Sigmoid colon (tissue), 7 donors: ENCODE measurements at places on chromosomes 16 and 17. TPM values are rescaled to one million over a fixed set of nuclear protein-coding genes. Genes with fewer than 3 reads are reported as not detected.
A peak's percentile ranks its signal among the peaks of the same experiment; 100 is the strongest.

The C17orf113 gene
- polyA plus RNA-seq = 0.60 TPM

The TERB1 gene
- polyA plus RNA-seq = not detected

DNA sequence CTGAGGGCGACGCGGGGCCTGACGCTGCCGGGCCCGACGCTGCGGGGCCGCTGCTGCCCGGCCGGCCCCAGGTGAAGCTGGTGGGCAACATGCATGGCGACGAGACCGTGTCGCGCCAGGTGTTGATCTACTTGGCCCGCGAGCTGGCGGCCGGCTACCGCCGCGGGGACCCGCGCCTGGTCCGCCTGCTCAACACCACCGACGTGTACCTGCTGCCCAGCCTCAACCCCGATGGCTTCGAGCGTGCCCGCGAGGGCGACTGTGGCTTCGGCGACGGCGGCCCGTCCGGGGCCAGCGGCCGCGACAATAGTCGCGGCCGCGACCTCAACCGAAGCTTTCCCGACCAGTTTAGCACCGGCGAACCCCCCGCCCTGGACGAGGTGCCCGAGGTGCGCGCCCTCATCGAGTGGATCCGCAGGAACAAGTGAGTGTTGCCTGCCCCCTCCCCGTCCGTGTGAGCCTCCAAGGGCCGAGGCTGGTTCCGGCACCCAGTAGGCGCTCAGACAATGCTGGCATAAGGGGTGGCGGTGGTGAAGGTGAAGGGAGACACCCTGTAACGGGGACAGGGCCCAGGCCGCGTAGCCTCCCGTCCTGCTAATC is 676 bp downstream of the CPD start:
- H3K27me3 ChIP-seq = no peaks in the 10 kb centered on the region
- peaks cover 41% of the 10 kb centered on the region for H3K4me1 ChIP-seq
- H3K36me3 ChIP-seq = no peaks in the 10 kb centered on the region
- peak overlapping the region; percentile 94 for H3K27ac ChIP-seq
- peak; percentile 70 for DNase-seq

- DNase-seq = no peak
- peak overlapping the region; percentile 1 for H3K4me3 ChIP-seq
- peaks cover 21% of the 10 kb centered on the region for H3K27me3 ChIP-seq
- no peaks in the 10 kb centered on the region for H3K4me1 ChIP-seq
These were observed 9.4 kb downstream of the CYGB start for GRCh38 chr17:76528156-76528527.

DNA sequence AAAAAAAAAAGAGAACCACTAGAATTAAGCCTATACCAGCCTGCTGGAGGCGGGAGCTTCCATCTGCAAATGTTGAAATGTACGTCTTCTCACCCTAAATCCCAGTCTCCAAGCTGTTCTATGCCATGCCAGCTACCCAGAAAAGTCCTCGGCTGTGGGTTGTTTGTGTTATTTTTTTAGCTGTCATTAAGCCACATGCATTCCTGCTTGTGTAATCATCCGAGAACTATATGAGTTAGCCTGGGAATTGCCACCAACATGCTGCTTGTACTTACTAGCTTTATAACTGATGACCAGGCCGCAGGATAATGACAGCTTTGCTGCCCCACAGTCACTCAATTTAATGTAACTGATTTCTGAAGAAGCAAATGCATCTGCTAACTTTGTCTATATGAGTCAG is 313.9 kb upstream of the SALL1 start:
- no peaks in the 10 kb centered on the region for H3K27me3 ChIP-seq

GRCh38 chr17:10025976-10026901 is 121.2 kb upstream of the RCVRN start:
- peaks cover 18% of the 10 kb centered on the region for H3K4me1 ChIP-seq
- no peak overlapping the region for H3K27ac ChIP-seq
- H3K36me3 ChIP-seq = no peaks in the 10 kb centered on the region
- no peaks in the 10 kb centered on the region for H3K27me3 ChIP-seq
- no peak for DNase-seq

The TEKT1 gene
- polyA plus RNA-seq = not detected

GRCh38 chr17:38568845-38569510 is 36.8 kb downstream of the SRCIN1 start:
- no peak for DNase-seq
- H3K4me1 ChIP-seq = no peaks in the 10 kb centered on the region
- peaks cover 31% of the 10 kb centered on the region for H3K27me3 ChIP-seq
- no peak overlapping the region for H3K27ac ChIP-seq
- no peaks in the 10 kb centered on the region for H3K36me3 ChIP-seq
- H3K4me3 ChIP-seq = no peak overlapping the region

GRCh38 chr17:40373324-40373723 is 8.8 kb upstream of the GJD3 start:
- H3K4me1 ChIP-seq = no peaks in the 10 kb centered on the region
- H3K36me3 ChIP-seq = no peaks in the 10 kb centered on the region
- no peak overlapping the region for H3K27ac ChIP-seq
- no peaks in the 10 kb centered on the region for H3K27me3 ChIP-seq
- no peak overlapping the region for H3K4me3 ChIP-seq

The KRTAP2-1 gene
- not detected for polyA plus RNA-seq

The CXCL16 gene
- polyA plus RNA-seq = 21.6 TPM

GRCh38 chr17:73492125-73492820 is 152.0 kb downstream of the SDK2 start:
- no peak overlapping the region for H3K4me3 ChIP-seq
- H3K27ac ChIP-seq = no peak overlapping the region
- H3K36me3 ChIP-seq = no peaks in the 10 kb centered on the region
- H3K4me1 ChIP-seq = no peaks in the 10 kb centered on the region
- no peaks in the 10 kb centered on the region for H3K27me3 ChIP-seq
- no peak for DNase-seq

DNA sequence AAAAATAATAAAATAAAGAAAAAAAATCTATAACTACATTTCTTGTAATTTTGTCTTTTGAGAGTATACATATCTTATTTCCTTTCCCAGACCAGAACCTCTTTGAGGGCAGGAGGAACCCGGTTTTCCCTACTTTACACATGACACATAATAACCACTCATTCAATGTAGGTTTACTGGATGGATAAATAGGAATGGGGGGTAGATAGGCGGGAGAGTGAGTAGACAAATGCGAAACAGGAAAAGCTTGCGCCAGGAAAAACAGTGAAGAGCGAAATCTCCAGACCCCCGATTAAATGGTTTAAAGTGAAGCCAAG is 515 bp upstream of the GOSR2 start:
- H3K4me1 ChIP-seq = peaks cover 32% of the 10 kb centered on the region
- no peaks in the 10 kb centered on the region for H3K36me3 ChIP-seq
- peak overlapping the region; percentile 94 for H3K4me3 ChIP-seq
- peak overlapping the region; percentile 94 for H3K27ac ChIP-seq
- no peaks in the 10 kb centered on the region for H3K27me3 ChIP-seq

The AANAT gene
- polyA plus RNA-seq = not detected

- H3K27ac ChIP-seq = no peak overlapping the region
- no peak for DNase-seq
- no peaks in the 10 kb centered on the region for H3K4me1 ChIP-seq
These were observed 27.1 kb upstream of the CREBBP start for GRCh38 chr16:3907586-3907985.

DNA sequence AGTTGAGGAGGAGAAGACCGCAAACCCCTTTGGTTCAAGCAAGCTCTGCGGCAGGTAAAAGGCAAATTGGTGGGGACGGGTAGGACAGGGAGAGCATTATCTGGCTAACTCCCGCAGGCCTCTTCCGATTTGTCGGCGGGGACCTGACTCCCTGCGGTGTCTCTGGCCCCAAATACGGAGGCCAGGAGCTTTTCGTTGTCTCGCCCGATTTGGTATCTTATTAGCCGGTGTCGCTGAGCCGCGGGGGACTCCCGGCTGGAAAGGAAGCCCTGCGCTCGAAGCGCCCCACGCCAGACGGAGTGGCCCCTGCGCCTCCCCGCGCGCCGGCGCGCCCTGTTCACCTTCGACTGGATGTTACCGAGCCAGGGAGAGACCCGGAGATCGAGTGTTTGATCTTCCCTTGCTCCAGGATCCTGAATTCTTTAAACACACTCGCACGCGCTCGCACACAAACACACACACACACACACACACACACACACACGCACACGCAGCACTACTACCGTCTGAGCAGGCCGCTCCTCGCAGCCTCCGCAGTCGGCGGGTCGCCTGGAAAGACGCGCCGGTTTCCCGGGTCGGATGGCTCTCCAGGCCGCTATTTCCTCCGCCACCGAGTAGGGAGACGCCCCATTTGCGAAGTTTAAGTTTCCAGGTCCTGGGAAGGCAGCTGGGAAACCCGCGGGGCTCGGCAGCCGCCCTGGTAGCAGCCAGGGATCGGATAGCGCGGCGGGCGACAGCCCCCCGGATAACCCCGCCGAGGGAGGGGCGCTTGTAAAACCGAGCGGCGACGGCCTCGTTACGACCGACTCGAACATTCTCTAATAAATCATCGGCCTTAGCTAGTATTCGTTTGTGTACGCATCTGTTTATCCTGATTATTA is 3.3 kb downstream of the PRAC1 start:
- no peaks in the 10 kb centered on the region for H3K4me1 ChIP-seq
- H3K27ac ChIP-seq = peak overlapping the region; percentile 34
- H3K4me3 ChIP-seq = peak overlapping the region; percentile 16
- peaks cover 68% of the 10 kb centered on the region for H3K27me3 ChIP-seq
- no peaks in the 10 kb centered on the region for H3K36me3 ChIP-seq

GRCh38 chr16:27576729-27577128 is 26.8 kb downstream of the KATNIP start:
- H3K36me3 ChIP-seq = peaks cover 6% of the 10 kb centered on the region
- H3K27me3 ChIP-seq = no peaks in the 10 kb centered on the region
- H3K4me3 ChIP-seq = no peak overlapping the region
- no peak overlapping the region for H3K27ac ChIP-seq
